ENCODE measurements at places on chromosomes 1 and 21.

DNA sequence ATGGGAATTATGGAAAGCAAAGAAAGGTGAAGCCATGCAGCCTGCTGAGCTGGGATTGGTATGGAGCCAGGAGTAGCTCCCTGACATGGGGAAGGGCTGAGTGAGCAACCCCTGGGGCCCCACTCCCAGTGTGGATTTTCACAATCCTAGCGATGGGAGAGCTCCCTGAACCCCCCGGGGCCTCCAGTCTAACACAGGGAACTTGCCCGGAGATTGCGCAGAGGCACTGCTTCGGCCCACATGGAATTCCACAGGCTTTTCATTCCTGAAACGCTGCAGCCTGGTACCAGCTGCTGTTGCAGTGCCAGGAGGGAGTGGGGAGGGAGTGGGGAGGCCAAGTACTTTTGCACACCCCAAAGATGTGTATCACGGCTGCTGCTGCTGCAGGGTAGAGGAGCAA, 110.4 kb upstream of the C21orf91 start:
- DNase-seq, result no peak

DNA sequence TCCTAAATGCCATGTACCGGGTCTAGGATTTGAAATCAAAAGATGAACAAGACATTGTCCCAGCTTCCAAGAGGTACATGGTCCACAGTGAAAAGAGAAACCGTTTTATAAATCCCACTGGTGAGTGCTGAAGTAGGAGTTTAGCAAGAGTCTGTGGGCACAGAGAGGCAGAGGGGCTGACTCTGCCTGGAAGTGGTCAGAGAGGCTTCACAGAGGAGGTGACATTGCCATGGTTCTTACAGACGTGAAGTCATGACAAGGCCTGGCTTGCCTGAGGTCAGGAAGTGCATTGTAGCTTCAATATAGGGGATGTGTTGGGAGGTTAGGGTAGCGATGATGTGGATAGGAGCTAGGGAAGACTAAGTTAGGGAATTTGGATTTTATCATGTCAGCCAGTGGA, 28.4 kb downstream of the MAPKAPK2 start:
- no peak for DNase-seq

- no peak for DNase-seq
These were observed 137.4 kb downstream of the FGGY start for GRCh38 chr1:59434336-59434735.

GRCh38 chr1:168136709-168137514, at the start of gene GPR161:
Gene GPR161, minus strand, starts transcription at chr1:168136930. Its CDS starts 32,080 bp downstream, at chr1:168104850.
- no peak for DNase-seq

- DNase-seq, result no peak
These were observed 1164.4 kb upstream of the ADGRL4 start for GRCh38 chr1:80170811-80171485.

GRCh38 chr1:203306965-203307541, 1.7 kb downstream of the BTG2 start:
- peak; percentile 67 for DNase-seq

DNA sequence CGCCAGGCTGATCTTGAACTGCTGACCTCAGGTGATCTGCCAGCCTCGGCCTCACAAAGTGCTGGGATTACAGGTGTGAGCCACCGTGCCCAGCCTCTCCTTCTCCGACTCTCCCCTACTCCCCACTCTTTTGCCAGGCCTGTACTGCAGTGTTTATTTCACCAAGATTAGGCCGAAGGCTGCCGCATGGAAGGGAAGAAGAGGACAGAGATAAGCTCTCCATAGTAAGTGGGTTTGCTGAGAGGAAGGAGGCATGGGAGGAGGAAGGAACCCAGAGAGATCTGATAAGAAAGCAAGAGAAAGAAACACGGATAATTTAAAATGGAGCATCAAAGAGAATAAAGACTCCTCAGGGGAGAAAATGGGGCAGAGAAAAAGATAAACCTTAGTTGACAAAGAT, 8.7 kb downstream of the PTCH2 start:
- no peak for DNase-seq

- DNase-seq, result no peak
These were observed 4.7 kb downstream of the OLFML2B start for GRCh38 chr1:162019006-162019405.

Measured in H1 (cell line).